ENCODE measurements at places on chromosomes 13 and 19. TPM values are rescaled to one million over a fixed set of nuclear protein-coding genes. Genes with fewer than 3 reads are reported as not detected.

Gene MYO1F
- polyA plus RNA-seq: 0.15 TPM

Gene MBD3L3
- polyA plus RNA-seq: not detected

Gene MATK
- polyA plus RNA-seq: not detected

Gene TFPT
- 12.3 TPM for polyA plus RNA-seq

DNA sequence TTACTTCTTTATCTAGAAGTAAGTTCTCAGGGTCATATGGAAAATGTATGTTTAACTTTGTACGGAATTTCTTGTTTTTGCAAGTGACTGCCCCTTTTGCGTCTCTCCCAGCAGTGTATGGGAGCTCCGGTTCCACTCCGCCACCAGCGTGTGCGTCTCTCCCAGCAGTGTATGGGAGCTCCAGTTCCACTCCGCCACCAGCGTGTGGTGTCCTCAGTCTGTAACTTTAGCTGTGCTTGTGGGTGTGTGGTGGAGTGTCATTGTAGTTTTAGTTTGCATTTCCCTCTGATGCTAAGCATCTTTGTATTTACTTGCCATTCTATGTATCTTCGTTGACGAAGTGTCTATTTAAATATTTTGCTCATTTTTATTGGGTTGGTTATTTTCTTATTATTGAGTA lies 2.4 kb downstream of the CUL4A start:
- DNase-seq: no peak

GRCh38 chr19:46631481-46631880 lies 4.5 kb downstream of the GNG8 start:
- no peak for DNase-seq

Gene GPR12
- polyA plus RNA-seq: not detected

GRCh38 chr19:10004617-10005016 lies 5.7 kb downstream of the COL5A3 start:
- DNase-seq: no peak

- no peak for DNase-seq
Measured at GRCh38 chr13:102558029-102558428, 38.8 kb upstream of the TPP2 start.

- DNase-seq: no peak
Measured at GRCh38 chr19:6472713-6473112, 8.6 kb downstream of the CRB3 start.

DNA sequence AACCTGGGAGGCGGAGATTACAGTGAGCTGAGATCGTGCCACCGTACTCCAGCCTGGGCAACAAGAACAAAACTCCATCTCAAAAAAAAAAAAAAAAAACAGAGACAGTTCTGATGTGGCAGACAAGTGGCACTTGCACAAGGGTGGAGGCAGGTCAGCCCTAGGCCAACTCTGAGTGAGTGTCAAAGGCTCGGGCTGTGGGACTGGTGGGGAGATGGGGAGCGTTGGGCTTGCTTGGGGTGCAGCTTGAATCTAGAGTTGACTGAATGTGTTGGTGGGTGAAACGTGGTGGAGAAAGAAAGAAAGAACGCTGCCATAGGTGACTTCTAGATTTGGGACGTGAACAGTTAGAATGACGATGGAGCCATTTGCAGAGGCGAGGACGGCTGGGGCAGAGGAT lies 121.3 kb upstream of the SPACA7 start:
- no peak for DNase-seq

DNA sequence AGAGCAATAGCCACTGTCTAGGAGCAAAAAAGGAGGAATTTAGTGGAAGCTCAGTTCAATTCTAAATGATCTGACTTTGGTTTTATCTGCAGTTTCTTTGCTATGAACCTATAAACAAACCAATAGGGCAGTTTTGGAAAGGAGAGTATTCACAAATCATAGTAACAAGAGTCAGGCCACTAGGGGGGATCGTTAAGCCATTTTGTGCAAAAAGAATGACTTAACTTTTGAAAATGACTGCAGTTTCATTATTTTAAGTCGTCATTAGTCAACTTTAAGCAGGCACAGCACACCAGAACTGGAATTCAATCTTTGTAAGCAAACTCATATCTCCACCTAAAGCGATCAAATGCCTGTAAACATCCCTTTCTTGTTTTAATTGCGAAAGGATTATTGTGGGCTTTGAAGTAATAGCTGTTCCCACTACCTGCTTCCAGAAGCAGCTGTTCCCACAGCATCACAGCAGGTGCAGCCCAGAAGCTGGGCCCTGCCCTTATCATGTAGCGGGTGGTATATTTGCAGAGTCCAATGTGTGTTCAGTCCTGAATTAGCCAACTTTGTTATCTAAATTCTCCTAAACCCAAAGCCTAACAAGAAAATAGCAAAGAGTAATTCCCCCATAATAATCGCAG lies 51.5 kb downstream of the SOX21 start:
- DNase-seq: no peak

Gene HAUS8
- polyA plus RNA-seq: 4.6 TPM

DNA sequence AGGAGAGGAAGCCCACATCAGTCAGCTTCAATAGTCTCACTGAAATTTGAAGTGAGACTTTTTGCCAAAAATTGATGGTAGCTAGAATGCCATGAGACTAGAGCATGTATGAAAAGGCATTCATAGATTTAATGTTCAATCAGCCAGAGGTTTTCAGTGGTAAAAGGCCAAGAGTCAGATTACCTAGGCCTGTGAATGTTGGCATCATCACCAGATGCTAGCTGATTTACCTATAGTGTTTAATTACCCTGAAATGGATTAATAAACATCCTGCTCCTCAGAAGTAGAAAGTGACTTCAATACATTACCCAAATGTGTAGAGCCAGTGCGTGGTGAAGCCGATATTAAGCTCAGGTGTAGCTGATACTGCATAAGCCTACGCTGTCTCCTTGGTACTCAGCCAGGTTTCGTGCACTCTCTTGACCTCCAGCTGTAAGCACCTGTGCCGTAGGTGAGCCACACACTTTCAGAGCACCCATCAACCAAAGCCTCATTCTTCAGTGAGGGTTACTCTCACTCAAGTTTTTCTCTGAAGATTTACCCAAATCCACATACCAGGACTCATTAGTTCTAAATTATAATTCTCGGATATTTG lies 1140.3 kb upstream of the SLC10A2 start:
- DNase-seq: no peak

Gene CYP4F8
- polyA plus RNA-seq: not detected

Gene CAPN12
- 0.66 TPM for polyA plus RNA-seq

DNA sequence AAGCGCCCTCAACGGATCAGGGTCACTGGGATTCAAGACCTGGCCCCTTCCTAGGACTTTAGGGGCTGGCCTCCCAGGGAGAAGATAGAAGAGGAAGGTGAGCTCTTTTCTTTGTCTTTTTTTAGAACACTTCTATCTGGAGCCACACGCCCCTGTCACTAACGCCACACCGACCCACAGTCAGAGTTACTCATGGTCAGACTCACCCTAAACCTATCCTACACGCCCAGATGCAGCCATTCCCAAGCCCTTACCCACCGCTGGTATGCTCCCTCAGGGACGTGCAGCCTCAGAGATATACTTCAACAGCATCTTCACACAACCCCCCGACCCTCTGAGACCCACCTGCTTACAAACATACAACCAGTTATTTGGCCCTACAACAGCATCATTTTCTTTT lies 29.9 kb upstream of the MUC16 start:
- DNase-seq: no peak

Gene GPR183
- not detected for polyA plus RNA-seq

DNA sequence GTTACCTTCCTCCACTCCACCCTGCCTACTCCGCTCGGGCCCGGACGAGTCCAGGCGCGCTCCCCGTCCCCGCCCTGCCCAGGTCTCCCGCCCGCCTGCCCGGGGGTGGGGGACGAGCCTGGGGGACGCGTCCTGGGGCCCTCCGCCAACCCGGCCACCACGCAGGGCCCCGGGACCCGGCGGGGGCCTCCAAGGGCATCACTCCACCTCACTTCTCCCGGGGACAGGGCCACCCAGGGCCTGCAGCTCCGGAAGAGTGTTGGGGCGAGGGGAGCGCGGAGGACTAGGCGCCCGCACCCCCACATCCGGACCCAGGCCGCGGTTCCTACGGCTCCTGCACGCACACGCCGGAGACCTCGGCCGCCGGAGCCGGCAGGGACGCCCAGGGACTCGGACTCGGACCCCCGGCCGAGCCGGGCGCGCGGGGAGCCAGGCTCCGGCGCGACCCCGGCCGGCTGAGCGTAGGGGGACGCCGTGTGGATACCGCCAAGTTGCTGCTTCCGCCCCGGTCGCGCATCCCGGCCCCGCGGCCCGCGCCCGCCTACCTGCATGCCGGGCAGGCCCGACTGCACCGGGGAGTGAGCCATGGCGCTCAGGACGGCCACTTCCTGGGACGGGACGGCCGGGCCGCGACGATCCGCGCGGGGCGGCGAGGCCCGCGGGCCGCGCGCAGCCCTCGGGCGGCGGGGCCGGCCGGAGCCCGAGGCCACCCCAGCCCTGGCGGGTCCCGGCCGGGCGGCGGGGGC lies 534 bp downstream of the STK24 start:
- no peak for DNase-seq

- DNase-seq: no peak
Measured at GRCh38 chr19:54248016-54248601, 5.5 kb upstream of the LILRA6 start.

- DNase-seq: no peak
Measured at GRCh38 chr13:44652168-44652567, 76.0 kb upstream of the TSC22D1 start.

Gene FLT3
- polyA plus RNA-seq: 0.01 TPM

Gene TUBA3C
- polyA plus RNA-seq: not detected

- DNase-seq: no peak
Measured at GRCh38 chr13:48944221-48944620, 31.5 kb upstream of the FNDC3A start.

GRCh38 chr13:99932912-99933311 lies 38.7 kb downstream of the ZIC5 start:
- no peak for DNase-seq

Gene CUL4A
- 75.4 TPM for polyA plus RNA-seq

- DNase-seq: no peak
Measured at GRCh38 chr13:22789916-22790315, 390.9 kb upstream of the SGCG start.

Gene CASP14
- not detected for polyA plus RNA-seq

DNA sequence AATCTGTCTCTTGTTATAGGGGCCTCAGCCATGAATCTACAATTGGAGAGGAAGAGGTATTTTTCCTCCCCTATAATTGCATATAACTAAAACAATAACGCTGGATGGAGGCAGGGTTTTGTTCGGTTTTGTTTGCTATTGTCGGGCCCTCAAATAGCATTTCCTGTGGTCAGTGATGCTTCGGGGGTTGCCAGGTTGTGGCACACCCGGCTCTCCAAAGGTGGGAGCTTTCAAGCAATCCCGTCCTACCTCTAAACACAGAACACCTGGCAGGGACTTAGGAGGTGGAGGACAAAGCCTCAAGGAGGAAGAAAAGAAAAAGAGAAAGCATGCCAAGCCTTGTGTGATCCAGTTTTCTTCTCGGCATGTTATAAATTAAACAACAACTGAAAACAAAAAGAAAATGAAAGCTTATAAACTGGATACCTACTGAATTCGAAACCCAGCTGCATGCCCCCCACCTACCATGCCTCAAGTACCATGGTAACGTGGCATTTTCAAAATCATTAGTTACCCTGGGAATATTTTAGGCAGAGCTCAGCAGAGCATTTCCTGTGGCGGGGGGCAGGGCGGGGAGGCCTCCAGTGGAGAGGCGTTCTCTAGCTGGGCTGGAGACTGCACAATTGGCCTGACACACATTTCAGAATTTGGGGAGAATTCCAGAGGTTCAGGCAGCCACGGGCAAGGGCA lies 213.8 kb downstream of the DCLK1 start:
- no peak for DNase-seq
